ENCODE measurements at places on chromosomes 12 and 14.
A peak's percentile ranks its signal among the peaks of the same experiment; 100 is the strongest.

DNA sequence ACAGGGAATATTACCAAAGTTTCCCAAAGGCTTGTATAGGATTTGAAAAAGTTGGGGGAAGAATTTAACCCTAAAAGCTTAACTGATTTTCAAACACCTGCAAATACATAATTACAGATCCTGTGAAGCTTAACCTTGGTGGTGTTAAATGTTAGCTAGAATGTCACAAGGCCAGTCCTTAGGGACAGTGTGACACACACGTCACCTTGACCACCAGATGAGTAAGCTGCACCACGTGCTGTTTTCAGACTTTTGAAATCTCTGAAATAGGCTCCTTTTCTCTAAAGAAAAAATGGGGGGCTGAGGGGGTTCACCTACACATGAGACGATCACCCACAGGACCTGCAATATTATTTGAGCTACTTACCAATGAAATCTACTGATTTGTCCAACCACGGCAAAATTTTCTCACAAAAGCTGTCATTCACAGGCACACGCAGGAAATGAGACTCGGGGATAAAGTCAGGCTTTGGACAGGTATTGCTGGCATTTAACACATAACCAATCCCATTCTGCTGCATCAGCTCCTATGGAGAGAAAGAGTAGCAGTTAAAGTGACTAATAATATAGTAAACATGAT, 75.9 kb downstream of the DUSP16 start:
- DNase-seq = no peak

- no peak for DNase-seq
These were observed 420.2 kb downstream of the TMTC2 start for GRCh38 chr12:83106873-83107272.

DNA sequence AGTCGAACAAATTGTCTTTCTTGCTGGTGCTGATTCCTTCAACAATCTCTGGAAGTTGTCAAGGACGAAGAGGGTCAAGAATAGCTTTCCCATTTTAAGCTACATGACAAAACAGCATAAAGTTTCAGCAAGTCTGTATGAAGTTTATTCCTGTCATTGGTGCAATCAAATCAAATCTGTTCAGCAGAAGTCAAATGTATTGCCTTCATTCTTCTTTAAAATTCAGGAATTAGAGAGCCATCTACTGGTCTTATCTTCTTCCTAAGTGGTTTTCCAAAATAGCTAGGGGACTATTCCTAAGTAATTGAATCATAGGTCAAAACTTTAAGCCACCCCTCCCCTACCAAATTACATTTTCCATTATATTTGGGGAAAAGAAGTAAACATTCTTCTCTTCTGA, 990.2 kb downstream of the GALC start:
- peak; percentile 69 for DNase-seq

DNA sequence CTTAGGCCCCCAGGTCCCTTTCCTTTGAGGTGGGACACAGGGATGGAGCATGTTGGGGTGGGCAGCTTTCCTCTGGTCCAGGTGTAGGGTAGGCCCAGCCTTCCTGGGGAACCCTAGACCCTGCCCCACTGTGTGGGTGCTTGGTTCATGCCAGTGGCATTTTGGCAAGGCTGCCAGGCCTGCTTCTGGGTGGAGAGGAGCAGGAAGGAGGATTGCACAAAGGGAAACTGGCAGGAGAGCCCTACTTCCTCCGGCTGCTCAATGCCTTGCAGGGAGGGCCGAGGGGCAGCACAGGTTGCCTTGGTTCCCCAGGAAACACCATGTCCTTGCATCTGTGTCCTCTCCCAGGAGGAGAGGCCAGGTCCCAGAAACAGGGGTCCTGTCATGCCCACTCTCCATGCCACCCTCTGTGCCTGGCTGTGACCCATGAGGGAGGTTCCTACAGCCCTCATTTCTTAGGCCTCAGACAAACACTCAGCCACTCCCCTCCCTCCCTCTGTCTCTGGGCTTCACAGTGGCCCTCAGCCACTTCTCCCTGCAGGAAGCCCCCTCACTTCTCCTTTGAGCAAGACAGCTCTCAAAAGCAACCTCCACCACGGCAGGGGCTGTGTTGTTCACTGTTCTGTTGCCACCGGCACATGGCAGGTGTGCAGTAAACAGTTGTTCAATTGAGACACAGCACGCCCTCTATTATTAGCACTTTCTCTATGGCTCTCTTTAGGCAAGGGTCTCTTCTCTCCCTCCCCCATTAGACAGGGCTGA, 6.8 kb upstream of the KRT80 start:
- DNase-seq = no peak

DNA sequence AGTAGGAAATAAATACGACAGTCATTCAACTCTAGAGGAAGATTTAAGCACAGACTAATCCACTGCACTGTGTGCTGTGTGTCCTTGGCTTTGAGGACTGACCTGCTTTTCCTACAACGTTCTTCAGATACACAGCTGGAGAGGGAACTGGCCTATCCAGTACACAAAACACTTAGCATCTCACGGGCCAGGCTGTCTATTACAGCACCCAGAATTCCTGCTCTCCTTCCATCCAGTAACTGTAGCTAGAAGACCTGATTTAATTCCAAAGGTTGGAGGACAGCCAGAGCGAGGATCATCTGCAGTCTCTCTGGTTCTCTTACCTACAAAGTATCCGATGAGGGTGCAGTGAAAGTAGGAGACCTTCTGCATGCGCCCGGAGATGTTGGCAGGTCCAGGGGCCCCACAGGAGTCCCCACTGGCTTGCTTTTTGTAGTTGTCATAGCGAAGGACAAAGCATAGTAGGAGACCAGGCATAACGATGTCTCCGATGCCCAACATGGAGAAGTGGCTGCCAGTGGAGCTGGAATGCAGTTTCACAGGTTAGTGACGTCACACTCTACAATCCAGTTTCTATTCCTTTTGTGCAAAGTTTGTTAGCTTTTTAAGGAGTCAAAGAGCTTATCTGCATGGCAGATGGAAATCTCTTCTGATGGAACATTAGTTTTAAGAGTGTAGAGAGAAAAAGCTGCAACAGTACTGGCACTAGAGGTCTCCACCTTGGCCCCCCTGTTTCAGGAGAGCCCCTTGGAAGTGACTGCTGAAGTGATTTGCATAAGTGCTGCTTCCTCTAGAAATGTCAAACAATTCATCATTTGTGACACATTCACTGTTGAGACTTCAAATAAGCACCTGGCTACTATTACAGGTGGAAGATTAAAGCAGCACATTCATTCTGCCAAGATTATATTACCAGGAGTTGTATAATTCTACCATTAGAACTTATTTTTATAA, 41.7 kb downstream of the ACADS start:
- DNase-seq = no peak

All from fibroblast of skin of right biceps (primary cell).